Ovary (tissue), 10 donors: ENCODE measurements at places on chromosomes 16 and 17. TPM values are rescaled to one million over a fixed set of nuclear protein-coding genes. Genes with fewer than 3 reads are reported as not detected.

GRCh38 chr17:19724501-19725420 is 8.4 kb upstream of the SLC47A2 start:
- H3K27ac ChIP-seq: no peak overlapping the region
- no peaks in the 10 kb centered on the region for H3K27me3 ChIP-seq
- no peaks in the 10 kb centered on the region for H3K36me3 ChIP-seq
- DNase-seq: no peak

Gene ADAP2
- 11.5 TPM for total RNA-seq

- no peak overlapping the region for H3K4me3 ChIP-seq
- H3K27ac ChIP-seq: peak overlapping the region; percentile 84
- H3K4me1 ChIP-seq: peaks cover 37% of the 10 kb centered on the region
- no peaks in the 10 kb centered on the region for H3K36me3 ChIP-seq
These were observed 5.3 kb downstream of the MNT start for GRCh38 chr17:2395258-2396181.

Gene KRT40
- total RNA-seq: not detected

DNA sequence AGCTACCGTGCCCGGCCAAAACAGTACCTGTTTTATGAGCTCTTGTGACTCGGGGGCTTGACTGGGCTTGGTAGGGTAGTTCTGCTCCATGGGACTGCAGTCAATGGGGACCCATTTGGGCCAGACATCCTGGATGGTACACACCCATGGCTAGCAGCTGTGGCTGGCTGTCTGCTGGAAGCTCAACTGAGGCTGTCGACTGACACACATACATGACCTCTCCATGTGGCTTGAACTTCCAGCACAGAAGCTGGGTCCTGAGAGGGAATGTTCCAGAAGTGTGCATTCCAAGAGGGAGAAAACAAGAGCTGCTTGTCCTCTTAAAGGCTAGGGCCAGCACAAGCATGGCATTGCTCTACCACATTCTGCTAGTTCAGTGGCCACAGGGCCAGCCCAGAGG is 14.9 kb upstream of the NKD1 start:
- H3K4me3 ChIP-seq: no peak overlapping the region
- no peak for DNase-seq
- no peaks in the 10 kb centered on the region for H3K36me3 ChIP-seq
- no peaks in the 10 kb centered on the region for H3K4me1 ChIP-seq

DNA sequence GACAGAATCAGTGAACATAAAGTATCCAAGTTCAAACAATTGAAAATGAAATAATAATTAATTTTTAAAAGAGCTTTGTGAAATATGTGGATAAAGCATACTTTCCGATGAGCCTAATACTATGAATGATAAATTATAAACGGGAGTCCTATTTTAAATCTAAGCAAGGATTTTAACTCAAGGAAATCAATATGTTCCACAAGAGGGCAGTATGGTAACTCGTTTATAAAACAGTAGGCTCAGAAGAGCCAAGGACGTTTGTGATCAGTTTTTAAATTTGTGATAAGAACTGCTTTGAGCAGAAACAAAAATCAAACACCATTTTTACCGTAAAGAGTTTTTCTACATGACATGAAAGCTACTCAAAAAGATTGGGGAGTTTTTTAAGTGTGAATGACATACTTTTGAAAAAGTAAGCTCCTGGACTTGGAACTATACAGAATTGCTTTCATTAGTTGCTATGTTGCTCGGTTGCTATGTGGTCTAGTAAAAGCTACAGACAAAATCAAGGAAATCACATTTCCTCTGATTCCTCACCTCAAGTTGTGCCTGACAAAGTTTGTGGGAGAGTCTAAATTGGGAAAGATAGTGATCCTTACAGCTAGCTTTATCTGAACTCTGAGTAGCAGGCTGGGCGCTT is 11.8 kb upstream of the TEKT1 start:
- no peaks in the 10 kb centered on the region for H3K27me3 ChIP-seq
- DNase-seq: no peak
- no peak overlapping the region for H3K4me3 ChIP-seq
- H3K36me3 ChIP-seq: no peaks in the 10 kb centered on the region

DNA sequence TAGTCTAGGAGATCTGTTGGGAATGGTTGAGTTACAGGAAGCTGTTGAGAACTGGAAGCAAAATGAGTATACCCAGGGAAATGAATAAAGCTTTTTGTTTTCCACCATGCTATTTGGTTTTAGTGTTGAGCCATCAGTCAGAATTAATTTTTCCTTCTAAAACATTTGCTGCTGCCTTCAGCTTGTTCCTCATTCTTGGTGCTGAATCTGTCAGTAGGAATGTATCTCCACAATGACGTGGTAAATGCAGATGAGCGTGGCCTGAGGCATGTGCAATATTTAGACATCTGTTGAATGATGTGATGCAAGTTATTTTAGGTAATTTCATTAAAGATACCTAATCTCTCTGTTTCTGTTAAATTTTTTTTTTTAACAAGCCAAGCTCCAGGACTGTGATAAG is 10.9 kb downstream of the HAPSTR1 start:
- no peak for DNase-seq
- no peaks in the 10 kb centered on the region for H3K36me3 ChIP-seq
- no peak overlapping the region for H3K4me3 ChIP-seq

DNA sequence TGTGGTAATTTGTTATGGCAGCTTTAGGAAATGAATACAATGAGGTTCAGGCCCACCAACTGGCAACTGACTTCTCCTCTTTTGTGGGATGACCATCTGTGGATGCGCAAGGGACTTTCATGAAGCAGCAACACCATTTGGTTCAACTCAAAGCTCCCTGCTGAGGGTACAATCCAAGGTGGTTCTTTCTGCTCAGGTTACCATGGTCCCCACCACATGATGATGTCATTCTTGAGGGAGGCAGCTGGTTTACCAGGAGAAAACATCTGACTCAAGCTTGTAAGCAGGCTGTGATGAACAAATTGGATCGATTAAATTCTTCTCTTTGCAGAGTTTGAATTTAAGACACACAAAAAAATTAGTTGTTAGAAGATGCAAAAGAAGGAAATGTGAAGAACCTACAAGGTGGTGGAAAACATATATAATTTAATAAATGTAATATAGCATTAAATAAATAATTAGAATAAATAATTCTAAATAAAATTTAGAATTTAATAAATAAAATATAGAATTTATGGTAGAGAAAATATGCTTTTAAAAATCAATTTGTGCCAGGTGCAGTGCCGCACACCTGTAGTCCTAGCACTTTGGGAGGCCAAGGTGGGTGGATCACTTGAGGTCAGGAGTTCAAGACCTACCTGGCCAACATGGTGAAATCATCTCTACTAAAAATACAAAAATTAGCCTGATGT is 67.6 kb upstream of the ANKFN1 start:
- no peaks in the 10 kb centered on the region for H3K4me1 ChIP-seq
- no peak overlapping the region for H3K27ac ChIP-seq
- DNase-seq: no peak
- no peaks in the 10 kb centered on the region for H3K27me3 ChIP-seq
- H3K36me3 ChIP-seq: no peaks in the 10 kb centered on the region

Gene TNFSF12
- total RNA-seq: 37.3 TPM

GRCh38 chr17:33091271-33091670 is 99.6 kb downstream of the SPACA3 start:
- no peaks in the 10 kb centered on the region for H3K27me3 ChIP-seq
- no peak overlapping the region for H3K27ac ChIP-seq
- H3K4me1 ChIP-seq: no peaks in the 10 kb centered on the region
- DNase-seq: no peak
- no peaks in the 10 kb centered on the region for H3K36me3 ChIP-seq

Gene PARD6A
- total RNA-seq: 7.5 TPM

GRCh38 chr17:8557176-8557806 is 73.2 kb downstream of the MYH10 start:
- no peak for DNase-seq
- no peak overlapping the region for H3K4me3 ChIP-seq
- no peaks in the 10 kb centered on the region for H3K4me1 ChIP-seq
- no peak overlapping the region for H3K27ac ChIP-seq
- no peaks in the 10 kb centered on the region for H3K27me3 ChIP-seq

Gene TVP23B
- 33.7 TPM for total RNA-seq

Gene KRTAP9-4
- not detected for total RNA-seq

Gene PPP1R1B
- 5.2 TPM for total RNA-seq

Gene E4F1
- total RNA-seq: 24.9 TPM

- DNase-seq: no peak
- H3K4me3 ChIP-seq: no peak overlapping the region
- H3K36me3 ChIP-seq: no peaks in the 10 kb centered on the region
These were observed 11.0 kb downstream of the HSD11B2 start for GRCh38 chr16:67441907-67442306.

DNA sequence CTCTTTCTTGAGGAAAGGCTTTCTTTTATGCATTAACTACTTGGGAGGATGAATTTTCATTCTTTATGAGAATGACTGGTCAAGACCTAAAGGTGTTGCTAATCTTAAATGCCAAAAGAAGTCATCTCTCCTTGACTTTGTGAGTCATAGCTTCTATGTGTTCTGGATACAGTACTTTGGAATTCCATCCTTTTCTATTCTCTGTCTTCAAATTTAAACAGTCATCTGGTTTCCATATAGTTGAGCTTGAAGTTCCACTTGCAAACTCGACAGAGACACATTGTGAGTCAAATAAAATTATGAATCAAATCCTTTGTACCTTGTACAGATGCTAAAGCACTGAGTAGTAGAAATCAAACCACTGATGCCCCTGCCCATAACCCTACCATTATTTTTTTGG is 271.9 kb upstream of the PMFBP1 start:
- no peaks in the 10 kb centered on the region for H3K4me1 ChIP-seq
- H3K27ac ChIP-seq: no peak overlapping the region
- no peaks in the 10 kb centered on the region for H3K36me3 ChIP-seq
- no peaks in the 10 kb centered on the region for H3K27me3 ChIP-seq
- no peak for DNase-seq

DNA sequence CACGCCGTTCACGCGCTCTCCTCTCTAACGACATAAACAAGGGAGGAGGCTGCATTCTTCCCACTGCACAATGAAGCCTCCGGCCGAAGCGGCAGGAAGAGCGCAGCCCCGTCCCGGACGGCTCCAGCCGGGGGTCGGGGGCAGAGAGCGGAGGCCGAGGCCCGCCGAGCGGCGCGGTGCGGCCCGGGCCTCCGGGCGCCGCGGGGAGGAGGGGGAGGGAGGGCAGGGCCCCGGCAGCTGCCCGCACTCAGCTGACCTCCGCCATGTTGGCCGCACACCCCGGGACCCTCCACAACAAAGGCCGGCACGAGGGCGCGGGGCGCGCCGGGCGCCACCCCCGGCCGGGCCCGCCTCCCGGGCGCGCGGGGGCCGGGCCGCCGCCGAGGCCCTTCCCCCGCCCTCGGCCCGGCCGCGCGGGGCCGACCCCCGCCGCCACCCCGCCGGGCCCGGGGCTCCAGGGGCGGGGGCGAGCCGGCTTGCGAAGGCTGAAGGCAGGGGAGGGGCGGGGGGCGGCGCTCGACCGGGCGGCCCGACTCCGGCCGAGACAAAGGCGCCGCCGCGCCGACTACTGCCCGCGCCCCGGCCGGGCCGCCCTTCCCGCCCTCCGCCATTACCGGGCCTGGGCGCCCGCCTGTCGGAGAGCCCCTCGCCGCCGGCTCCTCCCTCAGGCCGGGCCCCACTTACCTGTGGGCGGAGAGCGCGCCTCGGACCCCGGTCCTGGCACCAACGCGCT is 527 bp downstream of the SIAH1 start:
- peak; percentile 77 for DNase-seq
- H3K4me1 ChIP-seq: peaks cover 17% of the 10 kb centered on the region
- H3K27me3 ChIP-seq: no peaks in the 10 kb centered on the region
- no peaks in the 10 kb centered on the region for H3K36me3 ChIP-seq

DNA sequence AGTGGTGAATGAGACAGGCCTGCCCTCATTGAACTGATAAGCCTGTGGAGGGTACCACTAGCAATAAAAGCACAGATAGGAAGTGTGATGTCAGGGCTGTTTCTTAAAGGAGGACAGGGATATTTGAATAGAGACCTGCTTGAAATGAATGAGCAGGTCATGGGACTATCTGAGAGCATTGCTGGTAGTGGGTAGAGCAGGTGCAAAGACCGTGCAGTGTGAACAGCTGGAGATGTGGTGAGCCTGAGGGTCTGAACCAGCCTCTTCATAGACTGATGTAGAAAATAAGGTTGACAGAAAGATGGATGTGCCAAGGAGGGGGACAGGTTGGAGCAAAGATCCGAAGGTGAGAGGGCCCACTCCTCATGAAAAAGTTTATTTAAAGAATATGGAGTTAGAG is 2.4 kb downstream of the NUP93 start:
- H3K27ac ChIP-seq: no peak overlapping the region
- peaks cover 12% of the 10 kb centered on the region for H3K4me1 ChIP-seq
- no peak overlapping the region for H3K4me3 ChIP-seq
- no peaks in the 10 kb centered on the region for H3K27me3 ChIP-seq

GRCh38 chr16:54277845-54278703 is 8.5 kb downstream of the IRX3 start:
- no peak for DNase-seq
- no peak overlapping the region for H3K4me3 ChIP-seq
- no peaks in the 10 kb centered on the region for H3K36me3 ChIP-seq
- H3K27me3 ChIP-seq: no peaks in the 10 kb centered on the region

- no peak overlapping the region for H3K4me3 ChIP-seq
- no peaks in the 10 kb centered on the region for H3K36me3 ChIP-seq
- no peak overlapping the region for H3K27ac ChIP-seq
- no peaks in the 10 kb centered on the region for H3K27me3 ChIP-seq
- H3K4me1 ChIP-seq: no peaks in the 10 kb centered on the region
These were observed 176.4 kb upstream of the MYOCD start for GRCh38 chr17:12489325-12489724.

- no peaks in the 10 kb centered on the region for H3K27me3 ChIP-seq
- DNase-seq: peak; percentile 65
- H3K36me3 ChIP-seq: no peaks in the 10 kb centered on the region
- peak within 1 kb of the TSS; percentile 10 for H3K4me3 ChIP-seq
- H3K4me1 ChIP-seq: peaks cover 3% of the 10 kb centered on the region
These were observed at the start of gene CALB2 for GRCh38 chr16:71358464-71358998. Gene CALB2 (plus strand): TSS chr16:71358723. CDS start chr16:71358793, 70 bp downstream.

DNA sequence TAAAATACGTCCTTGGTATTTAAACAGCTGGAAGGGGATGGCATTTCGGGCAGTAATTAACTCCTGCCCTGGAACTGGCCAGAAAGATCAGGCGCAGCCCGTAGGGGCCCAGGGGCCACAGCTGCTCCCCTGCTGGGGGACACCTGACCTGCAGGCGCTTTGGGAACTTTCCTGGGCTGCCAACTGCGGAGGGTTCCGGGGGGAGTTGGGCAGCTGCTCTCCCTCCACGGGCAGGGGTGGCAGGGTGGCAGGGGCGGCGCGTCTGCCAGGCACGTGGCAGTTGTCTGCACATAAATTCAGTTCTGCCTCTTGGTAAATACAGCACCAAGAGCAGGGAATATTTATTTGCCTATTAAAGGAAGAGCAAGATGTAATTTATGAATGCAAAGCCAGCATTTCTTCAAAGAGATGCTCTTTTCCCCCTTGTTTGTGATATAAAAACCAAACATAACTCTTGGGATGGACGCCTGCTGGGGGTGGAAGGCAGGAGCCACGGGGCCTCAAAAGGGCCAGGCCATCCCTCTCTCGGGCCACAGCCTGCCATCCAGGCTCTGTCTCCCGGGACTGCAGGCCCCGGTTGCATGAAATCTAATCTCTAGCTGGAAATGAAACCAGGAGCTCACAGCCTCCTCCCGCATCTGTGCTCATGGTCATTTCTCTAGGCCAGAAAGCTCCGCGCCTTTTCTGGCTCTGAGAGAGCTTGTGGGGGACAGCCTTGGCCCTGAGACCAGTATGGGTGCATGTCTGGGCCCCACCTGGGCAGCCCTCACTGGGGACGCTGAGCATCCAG is 29.9 kb upstream of the CHMP6 start:
- no peaks in the 10 kb centered on the region for H3K27me3 ChIP-seq
- H3K4me3 ChIP-seq: no peak overlapping the region
- DNase-seq: peak; percentile 30
- H3K36me3 ChIP-seq: no peaks in the 10 kb centered on the region
- H3K4me1 ChIP-seq: peaks cover 22% of the 10 kb centered on the region

GRCh38 chr17:67420994-67421393 is 43.9 kb downstream of the PITPNC1 start:
- H3K4me3 ChIP-seq: no peak overlapping the region
- H3K27me3 ChIP-seq: no peaks in the 10 kb centered on the region
- no peaks in the 10 kb centered on the region for H3K36me3 ChIP-seq
- H3K27ac ChIP-seq: no peak overlapping the region
- no peak for DNase-seq
